ENCODE measurements at places on chromosomes 11 and 22.

GRCh38 chr11:75214411-75214821 is 26.2 kb upstream of the TPBGL start:
- DNase-seq = no peak

DNA sequence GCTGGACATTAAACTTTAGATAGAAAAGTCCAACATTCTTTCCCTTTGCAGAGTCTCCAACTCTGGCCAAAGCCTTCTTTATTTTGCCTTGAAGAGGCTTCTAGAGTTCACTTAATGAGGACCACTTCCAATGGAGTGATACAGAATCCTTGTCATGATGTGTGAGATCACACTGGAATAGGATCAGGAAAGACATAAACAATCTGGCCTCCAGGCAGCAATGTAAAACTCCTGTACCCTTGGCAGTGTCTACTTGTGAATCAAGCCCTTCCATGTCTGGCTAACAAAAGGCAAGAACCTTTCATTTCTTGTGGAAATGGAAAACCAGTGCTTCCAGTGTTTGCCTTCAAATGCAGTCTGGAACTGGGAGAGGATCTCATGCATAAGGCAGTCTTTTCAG is 56.5 kb upstream of the FIBIN start:
- no peak for DNase-seq

DNA sequence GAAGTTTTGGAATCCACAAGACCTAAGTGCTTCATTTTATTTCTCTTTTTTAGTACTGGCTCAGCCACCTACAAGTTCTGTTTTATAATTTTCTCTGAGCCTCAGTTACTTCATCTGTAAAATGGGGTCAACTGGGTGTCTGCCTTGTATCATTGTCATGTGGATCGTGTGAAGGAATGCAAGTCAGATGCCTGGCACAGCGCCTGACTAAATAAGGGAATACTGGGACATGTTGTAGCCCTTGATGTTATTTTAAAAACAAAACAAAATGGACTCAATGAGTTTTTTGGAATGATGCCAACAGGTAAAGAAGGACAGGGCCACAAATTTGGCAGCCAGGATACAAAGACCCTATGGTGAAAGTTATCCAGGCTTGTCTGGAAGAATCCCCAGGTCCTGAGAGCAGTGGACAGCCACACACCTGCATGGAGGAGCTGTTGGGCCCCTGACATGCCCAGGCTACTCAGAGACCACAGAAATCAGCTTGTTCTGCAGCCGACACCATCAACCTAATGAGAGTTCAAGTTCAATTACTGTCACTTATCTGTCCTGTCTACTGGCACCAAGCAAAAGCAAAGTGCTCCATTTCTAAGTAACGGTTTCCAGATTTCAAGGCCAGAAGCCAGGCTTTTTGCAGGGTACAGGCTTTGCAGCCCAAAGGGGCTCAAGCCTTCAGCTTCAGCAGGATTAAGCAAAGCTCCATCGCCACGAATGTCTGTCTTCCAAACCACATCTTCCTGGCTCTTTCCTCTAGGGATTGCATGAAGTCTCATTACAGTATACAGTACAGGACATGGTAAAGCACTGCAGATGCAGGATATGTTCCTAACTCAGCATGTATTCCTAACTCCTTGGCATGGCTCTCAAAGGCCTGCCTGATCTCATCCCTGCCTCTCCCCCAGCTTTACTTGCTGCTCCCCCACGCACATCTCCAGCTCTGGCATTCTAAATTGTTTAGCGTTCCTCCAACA is 18.4 kb downstream of the DKK3 start:
- DNase-seq = no peak

GRCh38 chr11:29734287-29734686 is 282.5 kb downstream of the KCNA4 start:
- no peak for DNase-seq

DNA sequence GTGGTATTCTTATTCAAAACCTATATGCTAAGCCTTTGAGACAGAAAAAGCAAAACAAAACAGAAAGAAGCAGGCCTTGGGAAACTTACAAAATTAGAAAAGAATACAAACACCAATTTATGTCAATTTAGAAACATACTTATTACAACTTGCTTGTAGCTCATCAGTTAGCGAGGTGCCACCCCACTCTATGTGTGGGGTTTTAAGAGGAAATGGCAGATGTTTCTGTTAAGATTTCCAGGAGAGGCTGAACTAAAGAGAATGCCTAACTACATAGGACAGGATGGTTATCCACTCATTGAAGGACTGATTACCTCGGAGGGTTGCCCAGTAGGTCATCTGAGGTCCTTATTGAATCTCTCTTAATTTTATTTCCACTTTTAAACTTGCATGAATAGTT is 302.0 kb downstream of the ETS1 start:
- DNase-seq = no peak

- DNase-seq = no peak
These were observed 19.1 kb upstream of the LMO2 start for GRCh38 chr11:33910958-33911339.

- DNase-seq = no peak
These were observed 29.8 kb downstream of the LIMK2 start for GRCh38 chr22:31241936-31242335.

DNA sequence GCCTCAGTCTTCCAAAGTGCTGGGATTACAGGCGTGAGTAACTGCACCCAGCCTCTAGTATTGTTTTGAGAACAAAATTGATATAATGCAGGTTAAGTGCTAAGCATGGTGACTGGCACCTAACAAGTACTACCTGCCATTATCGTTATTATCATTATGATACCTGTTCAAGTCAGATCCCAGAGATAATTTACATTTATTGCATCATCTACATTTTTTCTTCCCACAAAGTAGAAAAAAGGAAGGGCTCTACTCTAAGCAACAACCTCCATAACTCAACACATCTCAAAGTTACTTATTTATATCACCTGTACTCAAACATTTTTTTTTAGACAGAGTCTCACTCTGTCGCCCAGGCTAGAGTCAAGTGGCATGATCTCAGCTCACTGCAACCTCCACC is 42.1 kb downstream of the DCDC1 start:
- no peak for DNase-seq

GRCh38 chr11:19193916-19194315 is 7.9 kb downstream of the CSRP3 start:
- DNase-seq = no peak

GRCh38 chr22:30400159-30400558 is 3.3 kb downstream of the SEC14L2 start:
- no peak for DNase-seq

DNA sequence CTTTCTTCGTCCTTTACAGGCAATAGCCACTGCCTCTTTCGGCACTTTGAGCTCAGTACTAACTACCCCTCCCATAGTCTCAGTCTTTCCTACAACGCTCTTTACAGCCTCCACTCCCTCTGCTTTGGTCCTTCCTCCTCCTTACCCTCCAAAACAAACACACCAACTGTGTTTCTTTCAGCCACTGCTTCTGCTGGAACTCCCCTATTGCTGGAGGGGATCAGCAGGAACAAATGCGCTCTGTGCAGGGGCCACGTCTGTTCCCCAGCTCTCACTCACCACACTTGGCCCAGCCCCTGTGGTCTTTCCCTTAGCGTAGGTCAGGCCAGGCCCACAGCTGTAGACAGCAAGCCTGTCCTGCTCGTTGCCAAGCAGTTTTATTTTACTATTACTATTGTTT is 42.3 kb downstream of the PC start:
- no peak for DNase-seq

Data from NCI-H2081 (cell line).